T follicular helper cell (primary cell): ENCODE measurements at places on chromosomes 1 and 21.
A peak's percentile ranks its signal among the peaks of the same experiment; 100 is the strongest.

DNA sequence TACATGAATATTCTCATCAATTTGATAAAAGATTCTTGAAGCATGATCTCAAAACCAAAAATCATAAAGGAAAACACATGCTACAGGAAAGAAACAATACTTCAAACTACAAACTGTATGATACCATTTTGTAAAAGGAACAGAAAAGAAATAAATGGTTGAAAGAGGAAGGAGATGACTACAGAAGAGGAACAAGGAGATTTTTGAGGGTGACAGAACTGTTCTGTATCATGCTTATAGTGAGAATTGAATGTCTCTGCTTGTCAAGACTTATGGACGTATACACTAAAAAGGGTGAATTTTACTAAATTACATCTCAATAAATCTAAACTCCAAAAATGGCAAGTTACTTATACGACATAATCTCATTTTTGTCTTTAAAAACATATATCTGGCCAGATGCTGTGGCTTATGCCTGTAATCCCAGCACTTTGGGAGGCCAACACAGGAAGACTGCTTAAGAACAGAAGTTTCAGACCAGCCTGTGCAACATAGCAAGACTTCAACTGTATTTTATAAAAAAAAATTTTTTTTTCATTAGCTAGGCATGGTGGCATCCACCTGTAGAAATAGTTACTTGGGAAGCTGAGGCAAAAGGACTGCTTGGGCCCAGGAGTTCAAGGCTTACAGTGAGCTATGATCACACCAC is 125.4 kb downstream of the EIF4G3 start:
- no peak for DNase-seq

DNA sequence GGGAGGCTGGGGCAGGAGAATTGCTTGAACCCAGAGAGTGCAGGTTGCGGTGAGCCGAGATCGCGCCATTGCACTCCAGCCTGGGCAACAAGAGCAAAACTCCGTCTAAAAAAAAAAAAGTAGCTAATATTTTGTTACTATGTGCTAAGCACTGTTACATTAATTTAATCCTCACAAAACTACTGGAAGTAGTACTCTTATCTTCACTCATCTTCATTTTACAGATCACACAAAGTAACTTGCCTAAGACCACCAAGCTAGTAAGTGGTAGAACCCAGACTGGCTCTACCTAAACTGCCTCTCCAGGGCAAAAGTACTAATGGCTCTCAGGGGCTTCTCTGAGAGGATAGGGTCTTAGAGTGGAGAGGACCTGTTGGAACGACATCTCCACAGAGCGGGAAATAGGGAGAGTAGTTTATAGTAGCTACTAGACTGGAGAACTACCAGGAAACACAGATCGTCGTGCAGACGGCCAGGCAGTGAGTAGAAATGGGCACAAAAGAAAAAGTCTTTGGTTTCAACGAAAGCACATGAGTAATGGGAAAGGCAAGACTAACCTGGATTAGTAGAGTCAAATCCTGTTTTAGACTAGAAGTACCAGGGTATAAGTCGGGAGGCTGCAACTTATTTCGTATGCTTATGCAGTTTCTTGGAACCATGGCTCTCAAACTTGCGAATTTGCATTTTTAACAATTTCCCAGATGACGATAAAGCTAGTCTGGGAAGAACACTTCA is 1.4 kb downstream of the CLCC1 start:
- DNase-seq, result no peak

DNA sequence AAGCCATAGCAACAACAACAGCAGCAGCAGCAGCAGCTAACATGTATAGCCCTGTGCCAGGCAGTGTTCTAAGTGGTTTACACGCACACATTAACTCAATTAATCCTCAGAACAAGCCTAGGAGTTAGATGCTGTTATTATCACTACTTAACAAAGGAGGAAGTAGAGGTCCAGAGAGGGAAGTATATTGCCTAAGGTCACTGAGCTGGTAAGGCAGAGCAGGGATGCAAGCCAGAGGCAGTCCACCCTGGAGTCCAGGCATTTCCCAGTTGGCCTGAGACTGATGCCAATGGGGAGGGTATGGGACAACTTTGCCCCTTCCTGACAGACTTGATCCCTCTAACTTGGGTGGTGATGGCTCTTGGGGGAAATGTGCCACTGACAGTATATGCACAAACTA is 6.8 kb downstream of the CDC14A start:
- no peak for DNase-seq

DNA sequence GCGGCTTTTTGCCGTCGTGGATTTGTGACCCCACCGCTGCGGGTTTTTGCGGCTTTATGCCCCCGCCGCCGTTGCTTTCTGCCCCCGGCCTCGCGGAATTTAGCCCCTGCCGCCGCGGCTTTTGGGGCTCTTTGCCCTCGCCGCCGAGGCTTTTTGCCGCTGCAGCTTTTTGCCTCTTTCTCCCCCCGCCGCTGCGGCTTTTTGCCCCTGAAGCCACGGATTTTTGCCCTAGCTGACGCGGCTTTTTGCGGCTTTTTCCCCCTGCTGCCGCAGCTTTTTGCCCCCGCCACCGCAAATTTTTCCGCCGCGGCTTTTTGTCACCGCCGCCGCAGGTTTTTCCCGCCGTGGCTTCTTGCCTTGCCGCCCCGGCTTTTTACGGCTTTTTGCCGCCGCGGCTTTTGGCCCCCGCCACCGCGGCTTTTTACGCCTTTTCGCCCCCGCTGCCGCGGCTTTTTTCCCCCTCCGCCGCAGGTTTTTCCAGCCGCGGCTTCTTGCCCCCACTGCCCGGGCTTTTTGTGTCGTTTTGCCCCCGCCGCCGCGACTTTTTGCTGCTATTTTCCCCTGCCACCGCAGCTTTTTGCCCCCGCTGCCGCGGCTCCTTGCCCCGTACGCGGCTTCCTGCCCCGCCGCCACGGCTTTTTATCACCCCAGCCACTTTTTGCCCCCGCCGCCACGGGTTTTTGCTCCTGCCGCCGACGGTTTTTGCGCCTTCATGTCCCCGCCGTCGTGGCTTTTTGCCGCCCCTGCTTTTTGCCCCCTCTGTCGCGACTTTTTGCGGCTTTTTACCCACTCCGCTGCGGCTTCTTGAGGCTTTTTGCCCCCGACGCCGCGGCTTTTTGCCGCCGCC is 3933.6 kb downstream of the SRGAP2C start:
- DNase-seq, result no peak

DNA sequence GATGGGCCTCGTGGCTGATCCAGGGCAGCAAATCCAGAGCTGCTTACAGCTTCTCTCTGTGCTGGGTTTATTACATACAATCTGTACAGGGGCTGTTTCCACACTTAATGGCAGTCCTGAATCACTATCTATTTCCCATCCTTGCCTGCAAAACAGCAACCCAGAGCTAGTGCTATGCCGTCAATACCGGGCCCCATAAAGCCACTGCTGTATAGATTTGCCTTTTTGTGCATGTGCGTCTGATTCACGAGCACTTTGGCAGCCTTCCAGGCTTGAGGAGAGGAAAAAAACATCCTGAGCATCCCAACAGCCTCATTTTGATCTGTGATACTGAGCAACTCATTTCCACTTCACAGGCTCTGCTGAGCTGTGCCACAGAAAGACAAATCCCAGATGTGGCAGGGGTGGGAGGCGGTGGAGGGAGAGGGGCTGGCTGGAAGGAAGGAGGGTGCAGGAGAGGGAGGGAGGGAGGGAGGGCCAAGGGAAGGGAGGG is 65.2 kb upstream of the TARBP1 start:
- peak; percentile 21 for DNase-seq

GRCh38 chr1:60160141-60160540 is 86.6 kb upstream of the C1orf87 start:
- DNase-seq, result no peak

DNA sequence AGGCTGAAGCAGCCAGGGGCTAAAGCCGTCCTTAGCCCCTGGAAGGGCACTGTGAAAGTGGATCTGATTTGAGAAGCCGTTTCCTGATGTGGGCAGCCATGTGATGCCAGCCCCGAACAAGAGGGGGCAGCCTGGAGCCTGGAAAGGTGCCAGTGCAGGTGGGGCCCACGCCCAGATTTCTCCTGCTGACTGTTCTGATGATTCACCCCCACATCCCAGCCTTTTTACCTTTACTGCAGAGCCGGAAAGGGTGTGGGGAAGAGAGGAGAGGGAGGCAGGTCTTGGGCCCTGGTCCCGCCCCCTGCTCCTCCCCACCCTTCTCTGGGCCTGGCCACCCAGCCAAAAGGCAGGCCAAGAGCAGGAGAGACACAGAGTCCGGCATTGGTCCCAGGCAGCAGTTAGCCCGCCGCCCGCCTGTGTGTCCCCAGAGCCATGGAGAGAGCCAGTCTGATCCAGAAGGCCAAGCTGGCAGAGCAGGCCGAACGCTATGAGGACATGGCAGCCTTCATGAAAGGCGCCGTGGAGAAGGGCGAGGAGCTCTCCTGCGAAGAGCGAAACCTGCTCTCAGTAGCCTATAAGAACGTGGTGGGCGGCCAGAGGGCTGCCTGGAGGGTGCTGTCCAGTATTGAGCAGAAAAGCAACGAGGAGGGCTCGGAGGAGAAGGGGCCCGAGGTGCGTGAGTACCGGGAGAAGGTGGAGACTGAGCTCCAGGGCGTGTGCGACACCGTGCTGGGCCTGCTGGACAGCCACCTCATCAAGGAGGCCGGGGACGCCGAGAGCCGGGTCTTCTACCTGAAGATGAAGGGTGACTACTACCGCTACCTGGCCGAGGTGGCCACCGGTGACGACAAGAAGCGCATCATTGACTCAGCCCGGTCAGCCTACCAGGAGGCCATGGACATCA is at the start of gene SFN:
TSS of gene SFN (plus strand) at position 369 of the 904 bp plus-strand sequence. CDS start at position 433, 64 bp downstream.
- DNase-seq, result peak; percentile 25

DNA sequence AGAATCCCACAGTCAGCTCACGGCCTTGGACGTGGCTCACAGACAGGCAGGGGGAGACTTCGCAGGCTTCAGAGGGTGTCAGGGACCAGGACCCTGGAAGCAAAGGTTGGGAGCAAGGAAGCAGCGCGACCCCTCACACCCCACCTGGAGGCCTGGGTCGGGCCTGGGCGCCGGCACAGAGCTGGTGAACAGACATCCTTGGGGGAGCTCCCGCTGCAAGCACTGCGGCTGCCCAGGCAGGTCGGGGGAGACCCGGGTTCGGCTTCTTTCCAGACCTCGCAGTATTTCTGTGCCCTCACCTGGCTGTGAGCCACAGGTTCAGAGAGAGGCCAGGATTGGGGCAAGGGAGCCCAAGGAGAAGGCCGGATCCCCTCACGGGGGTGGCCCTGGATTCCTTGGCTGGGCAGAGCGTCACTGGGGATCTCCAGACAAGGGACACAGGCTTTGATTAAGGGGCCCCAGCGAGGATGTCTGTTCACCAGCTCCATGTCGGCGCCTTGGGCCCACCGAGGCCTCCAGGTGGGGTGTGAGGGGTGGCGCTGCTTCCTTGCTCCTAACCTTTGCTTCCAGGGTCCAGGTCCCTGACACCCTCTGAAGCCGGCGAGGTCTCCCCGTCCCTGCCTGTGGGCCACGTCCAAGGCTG is 37.9 kb upstream of the TSPEAR start:
- DNase-seq, result no peak

GRCh38 chr1:180954005-180954800 is 41.5 kb downstream of the KIAA1614 start:
- peak; percentile 38 for DNase-seq

- DNase-seq, result no peak
These were observed 2.3 kb downstream of the ARF1 start for GRCh38 chr1:228084797-228085196.

- no peak for DNase-seq
These were observed 100.4 kb downstream of the MRPL39 start for GRCh38 chr21:25506887-25507286.

GRCh38 chr1:91171898-91172297 is 150.1 kb upstream of the ZNF644 start:
- DNase-seq, result no peak

DNA sequence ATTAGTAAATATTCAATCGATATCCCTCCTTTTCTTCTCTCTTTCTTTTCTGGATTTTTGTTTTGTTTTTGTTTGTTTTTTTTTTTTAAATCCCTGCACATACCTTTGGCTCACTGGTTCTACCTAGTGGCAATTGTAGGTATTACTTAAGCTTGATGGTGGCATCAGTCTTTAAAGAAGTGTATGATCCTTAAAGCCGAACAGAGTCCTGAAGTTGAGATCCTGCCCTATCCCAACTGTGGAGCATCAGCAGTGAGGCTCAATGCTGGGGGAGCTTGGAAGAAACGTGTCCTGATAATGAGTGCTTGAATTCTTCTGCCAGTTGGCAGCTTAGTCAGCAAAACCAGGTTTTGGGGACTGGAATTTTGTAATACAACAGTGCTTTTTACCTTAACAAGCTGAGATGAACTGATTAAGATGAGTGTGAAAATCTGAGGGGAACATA is 60.8 kb downstream of the FASLG start:
- no peak for DNase-seq

DNA sequence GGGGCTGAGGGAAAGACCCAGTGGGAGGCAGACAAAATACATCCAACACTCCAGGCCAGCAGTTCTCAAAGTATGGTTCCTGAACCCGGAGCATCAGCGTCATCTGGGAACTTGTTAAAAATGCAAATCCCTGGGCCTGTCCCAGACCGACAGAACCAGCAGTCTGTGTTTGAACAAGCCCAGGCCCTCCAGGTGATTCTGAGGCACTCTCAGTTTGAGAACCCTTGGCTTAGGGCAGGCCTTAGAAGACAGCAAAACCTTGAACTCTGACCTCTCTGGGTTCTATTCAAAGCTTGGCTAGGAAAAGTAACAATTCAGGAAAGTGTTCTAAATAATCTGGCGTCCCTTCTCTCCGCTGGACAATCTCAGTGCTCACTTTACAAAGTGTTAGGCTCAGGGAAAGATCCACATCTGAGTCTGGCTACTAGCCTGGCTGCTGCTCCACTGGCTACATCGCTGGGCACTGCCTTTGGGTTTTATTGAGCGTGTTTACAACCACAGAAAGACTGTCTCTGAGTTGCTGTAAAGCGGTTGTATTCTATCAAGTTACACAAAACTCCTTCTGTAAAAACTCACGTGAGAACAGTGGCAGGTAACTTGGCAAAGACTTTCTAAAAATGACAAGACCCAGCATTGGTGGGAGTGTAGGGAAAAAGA is 166.1 kb downstream of the HIVEP3 start:
- no peak for DNase-seq

- DNase-seq, result peak; percentile 28
These were observed 26.8 kb downstream of the TMEM201 start for GRCh38 chr1:9615316-9616063.

DNA sequence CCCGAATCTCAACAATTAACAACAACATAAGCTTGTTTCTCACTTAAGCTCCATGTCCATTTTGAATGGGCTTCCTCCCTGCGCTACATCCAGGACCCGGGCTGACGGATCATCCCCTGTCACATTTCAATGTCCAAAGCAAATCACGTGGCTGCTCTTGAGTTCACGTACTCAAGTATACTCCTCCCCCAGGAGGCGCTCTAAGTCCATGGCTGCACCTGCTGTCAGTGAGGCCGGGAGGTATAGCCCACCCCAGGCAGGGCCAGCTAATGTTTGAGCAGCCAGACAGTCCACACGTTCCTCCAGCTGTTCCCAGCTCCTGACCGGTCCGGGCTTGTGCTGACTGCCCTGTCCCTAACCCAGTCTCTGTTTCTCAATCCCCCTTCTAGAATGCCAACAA is 220.8 kb downstream of the SLC35F3 start:
- no peak for DNase-seq

GRCh38 chr1:192756314-192756713 is 52.5 kb upstream of the RGS2 start:
- no peak for DNase-seq
